ENCODE measurements at places on chromosomes 2 and 18.

DNA sequence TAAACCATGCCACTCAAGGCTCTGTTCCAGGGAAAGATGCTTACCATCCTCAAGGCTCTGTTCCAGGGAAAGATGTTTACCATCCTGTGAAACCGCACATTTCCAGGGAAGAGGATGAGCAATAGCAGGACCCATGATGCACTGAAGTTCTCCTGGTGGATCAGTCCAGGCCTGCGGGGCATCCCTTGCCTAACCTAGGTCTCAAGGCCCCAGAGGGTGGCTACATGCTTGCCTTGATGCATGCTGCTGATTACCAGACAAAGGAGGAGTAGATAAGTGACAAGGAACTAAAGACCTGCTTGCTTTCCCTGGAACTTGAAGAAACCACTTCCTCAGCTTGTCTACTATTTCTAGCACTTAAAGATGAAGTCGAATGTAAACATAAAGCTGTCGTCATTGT is 111.0 kb upstream of the LINC00305 start:
- DNase-seq: no peak

DNA sequence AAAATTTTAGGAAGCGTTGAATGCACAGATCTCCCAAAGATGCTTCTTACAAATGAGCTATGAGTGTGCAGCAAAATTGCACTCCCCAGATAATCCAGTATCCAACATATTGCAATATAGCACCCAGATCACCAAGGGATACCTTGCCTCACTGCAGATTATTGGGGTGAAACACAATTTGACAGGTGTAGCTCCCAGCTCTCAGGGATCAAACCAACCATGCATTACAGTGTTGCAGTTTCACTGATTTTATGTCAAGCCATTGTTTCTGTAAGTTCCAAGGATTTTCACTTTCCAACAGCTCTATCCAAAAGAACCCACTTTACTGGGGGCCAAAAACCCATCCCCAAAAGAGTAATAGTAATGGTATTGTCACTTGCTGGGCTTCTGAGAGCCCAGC is 10.8 kb upstream of the PRLH start:
- DNase-seq: no peak

DNA sequence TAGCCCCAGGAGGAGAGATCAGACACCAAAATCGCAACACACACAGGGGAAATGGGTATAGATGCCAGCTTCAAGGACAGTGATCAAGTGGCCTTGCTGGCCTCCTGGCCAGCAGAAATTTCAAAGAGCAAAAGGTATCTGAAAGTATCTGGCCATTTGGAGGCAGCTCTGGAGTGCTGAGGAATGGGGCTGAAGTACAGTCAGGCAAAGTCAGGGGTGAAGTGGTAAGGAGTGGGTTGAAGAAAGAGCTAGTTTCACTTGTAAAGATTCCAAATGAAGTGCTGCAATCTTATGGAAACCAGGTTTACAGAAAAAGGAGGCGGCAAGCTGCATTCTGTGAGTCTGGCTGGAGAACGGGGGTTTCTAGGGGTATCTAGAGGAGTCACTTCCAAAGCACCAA is 19.2 kb upstream of the PCBP1 start:
- DNase-seq: no peak

DNA sequence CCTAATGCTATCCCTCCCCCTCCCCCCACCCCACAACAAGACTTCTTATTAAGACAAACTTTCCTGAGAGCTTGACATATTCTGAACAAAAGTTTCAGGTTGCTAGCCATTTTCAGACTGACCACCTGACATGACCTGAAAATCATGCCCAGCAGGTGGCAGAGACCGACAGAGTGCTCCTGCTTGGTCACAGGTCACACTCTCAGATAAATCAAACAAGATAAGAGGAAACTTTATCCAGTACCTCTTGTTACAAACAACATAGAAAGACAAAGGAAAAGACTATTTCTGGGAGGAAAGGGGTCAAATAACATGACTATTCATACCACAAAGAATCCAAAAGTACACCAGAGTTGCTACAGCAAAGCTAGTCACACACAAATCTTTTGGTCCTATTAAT is 107.4 kb downstream of the TMEM200C start:
- DNase-seq: no peak

GRCh38 chr2:59885541-59885940 is 667.9 kb downstream of the BCL11A start:
- DNase-seq: no peak

DNA sequence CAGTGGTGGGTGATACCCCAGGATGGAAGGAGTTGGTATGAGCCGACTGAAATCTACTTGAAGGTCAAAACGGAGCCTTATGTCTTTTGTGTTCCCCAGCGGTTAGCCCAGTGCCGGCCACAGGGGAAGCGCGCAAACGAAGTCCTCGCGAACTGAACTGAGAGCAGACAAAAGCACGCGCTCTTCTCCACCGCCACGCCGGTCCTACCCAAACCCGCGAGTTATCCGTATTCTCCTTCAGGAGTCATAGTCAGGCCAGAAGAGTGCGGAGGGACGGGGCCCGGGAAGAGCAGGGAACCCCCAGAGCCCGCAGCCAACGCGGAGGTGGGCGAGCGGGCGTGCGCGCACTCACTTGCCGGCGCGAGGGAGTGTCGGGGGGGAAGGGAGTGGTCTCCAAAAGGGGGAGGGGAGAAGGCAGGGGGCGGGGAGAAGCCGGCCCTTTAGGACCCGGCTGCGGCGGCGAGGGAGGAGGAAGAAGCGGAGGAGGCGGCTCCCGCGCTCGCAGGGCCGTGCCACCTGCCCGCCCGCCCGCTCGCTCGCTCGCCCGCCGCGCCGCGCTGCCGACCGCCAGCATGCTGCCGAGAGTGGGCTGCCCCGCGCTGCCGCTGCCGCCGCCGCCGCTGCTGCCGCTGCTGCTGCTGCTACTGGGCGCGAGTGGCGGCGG is at the start of gene IGFBP2:
Gene IGFBP2 (plus strand): TSS at position 469 of the 664 bp plus-strand sequence. CDS start 104 bp downstream, at position 573.
- no peak for DNase-seq

DNA sequence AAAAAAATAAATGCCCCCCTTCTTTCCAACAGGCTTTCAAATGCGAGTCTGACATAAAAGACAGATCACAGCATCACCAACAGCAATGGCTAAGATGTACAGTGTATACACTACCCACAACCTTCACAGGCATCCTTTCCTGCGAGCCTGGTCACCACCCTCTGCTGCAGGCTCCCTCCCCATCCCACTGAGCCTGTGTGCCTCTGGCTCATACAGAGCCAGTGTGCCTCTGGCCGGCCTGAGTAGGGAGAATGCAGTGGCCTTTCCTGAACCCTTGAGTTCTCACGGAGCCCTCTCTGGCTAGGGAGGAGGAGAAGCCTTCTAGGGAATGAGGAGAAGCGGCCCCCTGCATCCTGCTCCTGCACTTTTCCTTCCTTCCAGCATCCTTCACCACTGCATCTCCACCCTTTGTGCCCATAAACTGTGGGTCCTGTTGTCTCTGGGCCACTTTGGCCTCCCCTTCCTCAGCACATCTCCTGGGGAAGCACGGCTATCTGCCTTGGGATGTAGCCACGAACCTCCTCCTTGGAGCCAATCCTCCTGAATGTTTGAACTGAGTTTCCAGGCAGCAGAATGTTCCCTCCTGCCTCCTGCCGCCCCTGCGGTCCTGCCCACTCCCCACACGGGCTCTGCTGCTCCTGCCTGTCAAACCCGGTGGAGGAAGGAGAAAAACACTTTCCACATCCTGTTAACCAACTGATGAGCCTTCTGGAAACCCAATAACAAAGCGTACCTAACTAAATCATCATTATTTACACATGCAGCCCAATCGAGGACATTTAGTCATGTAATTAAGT is 22.5 kb downstream of the GYPC start:
- no peak for DNase-seq

DNA sequence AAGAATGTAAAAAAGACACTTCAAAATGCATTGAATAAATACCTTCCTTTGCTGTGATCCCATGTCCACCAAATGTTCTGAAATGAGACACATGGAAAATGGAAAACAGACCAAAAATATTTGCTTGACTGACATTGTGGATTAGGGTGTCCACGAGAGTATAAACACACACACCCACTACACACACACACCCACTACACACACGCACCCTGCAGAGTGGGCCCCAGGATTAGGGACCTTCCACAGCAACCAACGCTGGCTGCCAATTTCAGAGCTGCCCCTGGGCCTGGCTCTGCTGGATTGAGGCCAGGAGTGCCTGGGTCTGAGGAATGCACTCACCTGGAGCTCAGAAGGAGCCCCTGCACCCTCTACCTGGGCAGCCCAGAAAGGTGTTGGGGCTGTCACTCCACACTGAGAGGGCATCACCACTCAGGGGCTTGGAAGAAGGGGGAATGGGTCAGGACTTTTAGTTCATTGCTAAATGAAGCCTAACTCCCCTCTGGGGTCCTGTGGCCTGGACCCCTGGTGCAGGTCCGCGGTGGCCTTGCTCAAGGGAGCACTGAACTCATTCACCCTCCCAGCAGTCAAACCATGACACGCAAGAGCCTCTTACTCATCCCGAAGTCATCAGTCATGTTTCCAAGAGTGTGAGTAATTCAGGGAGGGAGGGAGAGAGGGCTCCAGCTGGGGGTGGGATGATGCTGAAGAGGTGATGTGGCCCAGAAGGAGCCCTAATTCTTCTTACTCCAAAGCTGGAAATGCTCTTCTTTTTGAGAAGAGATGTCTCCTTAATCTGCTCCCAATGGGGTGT is 50.2 kb upstream of the PLB1 start:
- DNase-seq: no peak

DNA sequence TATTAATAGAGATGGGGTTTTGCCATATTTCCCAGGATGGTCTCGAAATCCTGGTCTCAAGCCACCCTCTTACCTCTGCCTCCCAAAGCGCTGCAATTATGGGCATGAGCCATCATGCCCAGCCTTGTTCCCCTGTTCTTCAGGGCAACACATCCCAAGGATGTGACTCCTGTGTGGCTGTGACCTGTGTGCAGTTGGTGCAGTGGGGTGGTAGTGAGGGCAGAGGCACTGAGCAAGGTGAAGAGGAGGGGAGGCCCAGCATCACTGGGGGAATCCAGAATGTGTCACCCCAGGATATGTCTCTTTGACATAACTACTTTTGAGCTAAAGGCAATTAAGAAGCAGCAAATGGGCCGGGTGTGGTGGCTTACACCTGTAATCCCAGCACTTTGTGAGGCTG is 23.4 kb downstream of the CENPA start:
- no peak for DNase-seq

- no peak for DNase-seq
These were observed 83.3 kb downstream of the SMIM21 start for GRCh38 chr18:75344161-75344560.

- DNase-seq: peak; percentile 64
These were observed 31.2 kb downstream of the C1D start for GRCh38 chr2:68031542-68032160.

- no peak for DNase-seq
These were observed 46.5 kb upstream of the SLC1A4 start for GRCh38 chr2:64942693-64943092.
